NCI-H510A (cell line): ENCODE measurements at places on chromosomes 11 and 22.

- DNase-seq, result peak; percentile 46
Measured at GRCh38 chr22:43308836-43309235, 34.3 kb downstream of the SCUBE1 start.

DNA sequence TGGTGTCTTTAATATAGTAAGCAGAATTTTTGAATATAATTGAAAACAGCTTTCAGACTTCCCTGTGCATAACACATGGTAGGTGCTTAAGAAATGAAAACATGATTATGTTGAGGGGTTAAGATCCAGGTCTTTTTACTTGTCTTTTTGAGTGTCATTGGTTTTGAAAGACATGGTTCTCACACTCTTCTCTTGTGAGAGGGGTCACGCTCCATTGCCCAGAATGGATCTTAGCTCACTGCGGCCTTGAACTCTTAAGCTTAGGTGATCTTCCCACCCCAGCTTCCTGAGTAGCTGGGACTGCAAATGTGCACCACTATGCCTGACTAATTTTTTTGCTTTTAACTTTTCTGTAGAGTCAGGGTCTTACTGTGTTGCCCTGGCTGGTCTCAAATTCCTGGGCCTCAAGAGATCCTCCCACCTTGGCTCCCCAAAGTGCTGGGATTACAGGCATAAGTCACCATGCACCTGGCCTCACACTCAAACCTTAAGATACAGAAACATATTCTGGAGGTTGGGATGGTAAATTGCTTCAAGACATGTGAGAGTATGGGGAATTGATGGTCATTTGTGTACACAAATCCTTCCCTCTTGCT is 1.4 kb downstream of the SPCS2 start:
- no peak for DNase-seq

DNA sequence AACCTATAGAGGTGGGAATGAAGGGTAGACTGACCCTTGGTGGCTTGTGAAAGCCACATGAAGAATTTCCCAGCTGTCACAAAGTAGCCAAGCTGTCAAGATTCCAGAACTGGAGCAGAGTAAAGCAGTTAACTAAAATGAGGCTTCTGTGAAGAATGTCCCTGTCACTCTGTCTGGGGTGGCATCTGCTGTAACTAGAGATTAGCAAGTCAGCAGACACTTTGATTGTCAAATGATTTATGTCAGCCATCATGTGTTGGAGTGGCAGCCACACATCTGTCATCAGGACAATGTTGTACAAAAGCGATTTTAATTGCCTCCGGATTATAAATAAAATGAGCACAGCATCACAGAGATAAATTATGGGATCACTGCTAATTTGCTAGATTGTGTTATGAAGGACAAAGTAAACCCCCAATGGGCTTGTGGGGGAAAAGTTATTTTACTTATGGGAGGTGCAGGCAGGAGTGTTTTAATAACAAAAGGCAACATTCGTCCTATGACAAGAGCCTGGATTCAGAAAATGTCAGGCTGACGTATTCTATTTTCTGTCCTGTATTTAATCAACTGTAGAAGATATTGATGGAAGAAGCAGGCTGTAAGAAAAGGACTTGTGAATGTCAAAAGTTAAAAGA is 270.9 kb downstream of the FAM181B start:
- no peak for DNase-seq

- DNase-seq, result no peak
Measured at GRCh38 chr11:120001178-120002090, 136.5 kb downstream of the TRIM29 start.

GRCh38 chr22:46864314-46865051 is 102.0 kb downstream of the TBC1D22A start:
- no peak for DNase-seq

DNA sequence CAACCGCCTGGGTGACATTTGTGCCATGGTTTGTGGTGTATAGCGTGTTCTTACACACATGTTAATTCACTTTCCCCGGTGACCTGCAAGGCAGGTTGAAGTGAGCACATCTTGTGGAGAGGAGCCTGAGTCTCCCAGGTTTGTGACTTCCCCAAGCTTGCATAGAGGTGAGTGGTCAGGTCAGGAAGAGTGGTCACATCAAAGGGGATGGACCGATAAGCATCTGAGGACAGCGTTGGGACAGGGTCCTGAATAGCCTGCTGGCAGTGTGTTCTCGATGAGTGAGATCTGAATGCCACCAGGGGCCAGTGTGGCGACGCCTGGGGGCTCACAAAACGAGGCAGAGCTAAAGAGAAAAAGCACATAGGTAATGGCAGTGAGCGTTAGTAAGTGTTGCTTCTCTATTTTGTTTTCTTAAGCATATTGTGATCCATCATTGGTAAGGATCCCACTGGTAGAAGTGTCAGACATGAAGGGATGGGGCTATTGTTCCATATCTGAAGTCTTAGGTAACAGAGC is 154.6 kb downstream of the GRIK4 start:
- no peak for DNase-seq
